Activated T-cell treated with anti-CD3 and anti-CD28 coated beads for 24 hours (primary cell): ENCODE measurements at places on chromosomes 4 and X.

DNA sequence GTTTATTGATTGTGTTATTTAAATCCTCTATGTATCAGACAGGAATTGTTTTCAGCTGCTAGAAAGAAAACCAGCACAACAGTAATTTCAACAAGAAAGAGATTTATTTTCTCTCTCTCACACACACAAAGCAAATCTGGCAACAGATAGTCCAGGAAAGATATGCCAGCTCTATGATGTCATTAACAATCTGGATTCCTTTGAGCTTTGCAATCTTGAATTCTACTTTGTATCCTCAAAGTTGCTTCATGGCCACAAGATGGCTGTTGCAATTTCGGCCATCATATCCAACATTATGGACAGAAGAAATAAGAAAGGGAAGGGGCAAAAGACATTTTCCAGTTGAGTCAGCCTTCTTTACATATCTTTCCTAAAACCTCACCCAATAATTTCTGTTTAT lies 19.8 kb upstream of the FMR1 start:
- DNase-seq, result no peak

GRCh38 chrX:115322375-115322774 lies 32.9 kb downstream of the LUZP4 start:
- DNase-seq, result no peak

- no peak for DNase-seq
These were observed 190.2 kb upstream of the AGA start for GRCh38 chr4:177632481-177632880.

GRCh38 chr4:88771883-88772450 lies 74.3 kb upstream of the NAP1L5 start:
- DNase-seq, result no peak

DNA sequence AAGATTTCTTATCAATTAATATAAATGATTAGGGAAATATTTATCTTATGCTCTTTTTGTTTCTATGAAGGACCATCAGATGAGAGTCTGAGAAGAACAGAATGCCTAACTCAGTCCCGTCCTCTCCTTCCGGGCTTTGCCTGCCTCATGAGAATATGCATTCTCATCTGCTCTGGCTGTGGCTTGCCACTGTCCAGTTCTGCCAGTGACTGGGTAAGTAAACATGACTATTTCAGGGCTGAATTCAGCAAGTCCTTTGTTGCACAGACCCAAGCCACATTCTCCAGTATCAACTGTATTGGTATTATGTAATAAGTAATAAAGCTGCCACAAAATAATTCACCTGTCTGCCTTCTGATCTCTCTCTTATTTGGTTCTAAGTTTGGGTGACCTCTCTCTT lies 110.7 kb downstream of the WDFY3 start:
- no peak for DNase-seq

- peak; percentile 5 for DNase-seq
These were observed 145.5 kb downstream of the NWD2 start for GRCh38 chr4:37389967-37390580.

GRCh38 chr4:13977746-13978145 lies 350.2 kb upstream of the BOD1L1 start:
- no peak for DNase-seq

GRCh38 chrX:114087543-114087942 lies 496.3 kb upstream of the HTR2C start:
- no peak for DNase-seq

GRCh38 chr4:139902321-139903320 lies 237.0 kb downstream of the MGST2 start:
- no peak for DNase-seq
